Vagina (tissue), 2 donors: ENCODE measurements at places on chromosomes 3 and 15.

DNA sequence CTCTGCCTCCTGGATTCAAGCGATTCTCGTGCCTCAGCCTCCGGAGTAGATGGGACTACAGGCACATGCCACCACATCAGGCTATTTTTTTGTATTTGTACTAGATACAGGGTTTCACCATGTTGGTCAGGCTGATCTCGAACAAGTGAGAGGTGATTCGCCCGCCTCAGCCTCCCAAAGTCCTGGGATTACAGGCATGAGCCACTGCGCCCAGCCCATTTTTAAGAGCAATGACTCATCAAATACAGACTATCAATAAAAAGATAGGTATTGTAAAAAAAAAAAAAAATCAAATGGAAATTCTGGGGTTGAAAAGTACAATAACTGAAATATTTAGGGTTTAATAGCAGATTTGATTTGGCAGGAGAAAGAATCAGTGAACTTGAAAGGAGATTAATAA, 129.0 kb downstream of the TJP1 start:
- no peaks in the 10 kb centered on the region for H3K4me1 ChIP-seq
- H3K36me3 ChIP-seq = no peaks in the 10 kb centered on the region
- no peak overlapping the region for H3K27ac ChIP-seq
- no peak for DNase-seq

- no peak overlapping the region for H3K4me3 ChIP-seq
- H3K27ac ChIP-seq = peak overlapping the region; percentile 49
- H3K36me3 ChIP-seq = no peaks in the 10 kb centered on the region
- H3K27me3 ChIP-seq = no peaks in the 10 kb centered on the region
- no peak for DNase-seq
- peaks cover 81% of the 10 kb centered on the region for H3K4me1 ChIP-seq
Observed at GRCh38 chr3:14431917-14432834, 29.8 kb downstream of the SLC6A6 start.

- no peak overlapping the region for H3K27ac ChIP-seq
- H3K27me3 ChIP-seq = no peaks in the 10 kb centered on the region
- H3K4me3 ChIP-seq = no peak overlapping the region
- H3K4me1 ChIP-seq = no peaks in the 10 kb centered on the region
Observed at GRCh38 chr3:102936511-102937045, 501.8 kb downstream of the ZPLD1 start.

GRCh38 chr3:42831321-42831713, 22.1 kb downstream of the ACKR2 start:
- H3K36me3 ChIP-seq = no peaks in the 10 kb centered on the region
- no peak overlapping the region for H3K27ac ChIP-seq
- H3K4me3 ChIP-seq = no peak overlapping the region
- H3K27me3 ChIP-seq = no peaks in the 10 kb centered on the region
- no peak for DNase-seq
- H3K4me1 ChIP-seq = no peaks in the 10 kb centered on the region

GRCh38 chr15:57427367-57427821, 51.1 kb downstream of the CGNL1 start:
- no peak for DNase-seq
- H3K4me1 ChIP-seq = peaks cover 28% of the 10 kb centered on the region
- H3K36me3 ChIP-seq = no peaks in the 10 kb centered on the region

- no peaks in the 10 kb centered on the region for H3K36me3 ChIP-seq
- no peaks in the 10 kb centered on the region for H3K4me1 ChIP-seq
- no peak overlapping the region for H3K4me3 ChIP-seq
- no peak for DNase-seq
- no peaks in the 10 kb centered on the region for H3K27me3 ChIP-seq
- H3K27ac ChIP-seq = no peak overlapping the region
Observed at GRCh38 chr3:131914090-131914691, 120.6 kb downstream of the CPNE4 start.

DNA sequence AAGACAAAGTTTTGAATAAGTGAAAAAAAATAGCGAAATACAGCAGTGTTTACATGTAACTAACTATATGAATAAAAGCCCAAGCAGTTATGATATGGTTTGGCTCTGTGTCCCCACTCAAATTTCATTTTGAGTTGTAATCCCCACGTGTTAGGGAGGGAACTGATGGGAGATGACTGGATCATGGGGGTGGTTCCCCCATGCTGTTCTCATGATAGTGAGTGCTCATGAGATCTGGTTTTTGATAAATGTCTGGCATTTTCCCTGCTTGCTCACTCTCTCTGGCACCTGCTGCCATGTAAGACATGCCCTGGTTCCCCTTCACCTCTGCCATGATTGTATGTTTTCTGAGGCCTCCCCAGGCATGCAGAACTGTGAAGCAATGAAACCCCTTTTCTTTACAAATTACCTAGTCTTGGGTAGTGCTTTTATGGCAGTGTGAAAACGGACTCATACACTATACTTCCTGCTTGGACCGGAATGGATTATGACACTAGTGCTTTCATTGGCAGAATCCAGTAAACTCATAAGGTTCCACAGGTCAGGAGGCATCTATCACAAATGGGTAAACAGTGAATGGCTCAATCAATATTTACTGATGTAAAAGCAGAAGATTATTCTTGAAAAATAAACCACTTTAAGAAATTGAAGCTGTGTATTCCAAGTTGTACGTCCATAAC, 192.1 kb downstream of the CBLB start:
- H3K36me3 ChIP-seq = no peaks in the 10 kb centered on the region
- H3K4me3 ChIP-seq = no peak overlapping the region
- DNase-seq = no peak
- H3K4me1 ChIP-seq = no peaks in the 10 kb centered on the region
- H3K27me3 ChIP-seq = no peaks in the 10 kb centered on the region

- no peak overlapping the region for H3K4me3 ChIP-seq
- DNase-seq = no peak
- no peaks in the 10 kb centered on the region for H3K4me1 ChIP-seq
- no peaks in the 10 kb centered on the region for H3K27me3 ChIP-seq
- no peak overlapping the region for H3K27ac ChIP-seq
Observed at GRCh38 chr3:133032301-133032700, 5.9 kb upstream of the TMEM108 start.

GRCh38 chr15:57506422-57506821, 85.3 kb upstream of the MYZAP start:
- H3K27me3 ChIP-seq = no peaks in the 10 kb centered on the region
- H3K4me1 ChIP-seq = peaks cover 67% of the 10 kb centered on the region
- H3K36me3 ChIP-seq = no peaks in the 10 kb centered on the region

DNA sequence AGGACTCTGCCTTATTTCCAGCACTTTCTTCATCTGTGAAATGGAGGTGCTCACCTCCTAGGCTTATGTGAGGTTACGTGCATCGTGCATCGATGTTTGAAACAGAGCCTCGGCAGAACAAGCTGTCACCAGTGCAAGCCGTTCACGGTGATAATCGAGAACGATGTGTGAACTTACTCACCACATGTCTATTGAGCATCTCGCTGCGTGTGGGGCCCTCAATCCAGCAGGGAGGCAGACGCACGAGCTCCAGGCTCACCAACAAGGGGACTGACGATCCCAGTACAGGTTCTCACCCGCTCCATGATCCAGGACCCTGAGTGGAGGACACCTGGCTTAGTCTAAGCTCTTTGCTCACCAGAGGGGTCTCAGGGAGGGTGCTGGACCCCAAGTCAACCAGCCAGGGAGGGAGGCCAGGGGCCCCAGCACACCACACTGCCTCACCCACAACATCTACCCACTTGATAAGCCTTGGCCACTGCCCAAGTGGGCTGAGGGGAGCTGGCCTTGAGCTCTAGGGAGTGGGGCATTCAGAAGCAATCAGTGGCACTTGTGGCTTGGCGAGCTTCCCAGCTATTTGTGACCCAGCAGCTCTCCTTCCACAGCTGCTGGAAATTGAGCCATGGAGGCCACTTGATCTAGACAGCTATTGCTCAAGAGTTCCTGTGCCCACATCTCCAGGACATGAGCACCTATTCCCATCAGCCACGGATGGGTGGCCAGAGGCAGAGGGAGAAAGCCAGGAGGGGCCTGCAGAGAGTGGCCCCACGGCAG, 34.4 kb upstream of the SLC6A1 start:
- peaks cover 19% of the 10 kb centered on the region for H3K4me1 ChIP-seq
- H3K4me3 ChIP-seq = no peak overlapping the region
- no peaks in the 10 kb centered on the region for H3K36me3 ChIP-seq
- no peaks in the 10 kb centered on the region for H3K27me3 ChIP-seq
- H3K27ac ChIP-seq = no peak overlapping the region

DNA sequence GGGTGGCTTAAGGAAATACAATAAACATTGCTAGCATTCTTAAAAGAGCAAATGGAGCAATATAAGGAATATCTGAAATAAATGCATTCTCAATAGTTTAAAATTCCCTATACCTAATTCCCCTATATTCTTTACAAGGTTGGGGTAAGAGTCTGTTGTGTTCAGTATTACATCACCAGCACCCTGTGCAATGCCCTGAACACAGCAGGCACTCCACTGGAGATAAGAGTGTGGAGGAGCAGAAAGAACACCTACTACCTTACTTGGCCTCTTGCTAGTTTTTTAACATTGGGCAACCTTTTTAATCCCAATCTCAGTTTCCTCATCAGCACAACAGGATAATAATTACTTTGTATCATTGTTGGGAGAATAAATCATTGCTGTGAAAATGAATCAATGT, 140.2 kb upstream of the PLXND1 start:
- H3K36me3 ChIP-seq = no peaks in the 10 kb centered on the region
- DNase-seq = no peak
- no peak overlapping the region for H3K27ac ChIP-seq

DNA sequence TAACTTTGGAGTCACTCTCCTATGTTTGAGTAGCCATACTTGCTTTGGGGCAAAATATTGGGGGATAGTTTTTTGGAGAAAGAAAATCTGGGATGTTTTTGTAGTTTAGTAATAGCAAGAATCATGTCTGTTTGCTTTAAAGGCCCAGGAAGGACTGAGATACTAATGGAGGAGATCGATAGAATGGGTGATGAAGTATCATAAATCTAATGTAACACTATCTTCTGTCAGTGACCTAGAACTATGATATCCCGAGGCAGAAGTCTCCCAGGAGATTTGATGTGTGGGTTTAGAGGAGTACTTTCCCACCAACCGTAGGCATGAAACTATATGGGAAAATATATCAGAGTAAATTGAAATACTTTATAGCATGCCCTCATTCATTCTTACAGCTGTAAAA, 21.0 kb upstream of the NFKBIZ start:
- H3K27me3 ChIP-seq = no peaks in the 10 kb centered on the region
- no peak for DNase-seq
- peak overlapping the region; percentile 92 for H3K27ac ChIP-seq
- H3K4me1 ChIP-seq = peaks cover 41% of the 10 kb centered on the region
- no peaks in the 10 kb centered on the region for H3K36me3 ChIP-seq

GRCh38 chr3:180011927-180012326, 24.8 kb downstream of the PEX5L start:
- H3K4me1 ChIP-seq = no peaks in the 10 kb centered on the region
- H3K27me3 ChIP-seq = no peaks in the 10 kb centered on the region
- DNase-seq = no peak
- no peak overlapping the region for H3K27ac ChIP-seq
- H3K4me3 ChIP-seq = no peak overlapping the region
- H3K36me3 ChIP-seq = no peaks in the 10 kb centered on the region

- no peak overlapping the region for H3K4me3 ChIP-seq
- H3K36me3 ChIP-seq = peaks cover 40% of the 10 kb centered on the region
- DNase-seq = no peak
- H3K4me1 ChIP-seq = no peaks in the 10 kb centered on the region
Observed at GRCh38 chr15:40991355-40991754, 38.1 kb downstream of the CHAC1 start.

GRCh38 chr3:72606005-72606800, 242.0 kb downstream of the SHQ1 start:
- H3K4me3 ChIP-seq = no peak overlapping the region
- H3K27ac ChIP-seq = no peak overlapping the region
- H3K4me1 ChIP-seq = peaks cover 13% of the 10 kb centered on the region
- H3K36me3 ChIP-seq = no peaks in the 10 kb centered on the region
- DNase-seq = no peak

- DNase-seq = no peak
- H3K4me1 ChIP-seq = peaks cover 5% of the 10 kb centered on the region
- H3K27me3 ChIP-seq = no peaks in the 10 kb centered on the region
Observed at GRCh38 chr3:66795365-66795764, 202.7 kb upstream of the KBTBD8 start.

- H3K4me1 ChIP-seq = no peaks in the 10 kb centered on the region
- no peaks in the 10 kb centered on the region for H3K36me3 ChIP-seq
- H3K27me3 ChIP-seq = no peaks in the 10 kb centered on the region
- DNase-seq = no peak
- H3K27ac ChIP-seq = no peak overlapping the region
Observed at GRCh38 chr3:113831103-113831355, 7.6 kb upstream of the GRAMD1C start.

GRCh38 chr3:136151219-136151618, 44.9 kb downstream of the MSL2 start:
- H3K27me3 ChIP-seq = no peaks in the 10 kb centered on the region
- no peak overlapping the region for H3K4me3 ChIP-seq
- peaks cover 75% of the 10 kb centered on the region for H3K4me1 ChIP-seq
- DNase-seq = no peak
- no peak overlapping the region for H3K27ac ChIP-seq
- H3K36me3 ChIP-seq = peaks cover 13% of the 10 kb centered on the region
